ENCODE measurements at places on chromosomes 5 and 9.

GRCh38 chr9:78533500-78533899 lies 236.6 kb downstream of the PSAT1 start:
- no peak for DNase-seq

GRCh38 chr9:76707510-76707909 lies 56.7 kb upstream of the PCA3 start:
- no peak for DNase-seq

- DNase-seq: no peak
Observed at GRCh38 chr5:162657076-162657475, 589.5 kb downstream of the GABRG2 start.

DNA sequence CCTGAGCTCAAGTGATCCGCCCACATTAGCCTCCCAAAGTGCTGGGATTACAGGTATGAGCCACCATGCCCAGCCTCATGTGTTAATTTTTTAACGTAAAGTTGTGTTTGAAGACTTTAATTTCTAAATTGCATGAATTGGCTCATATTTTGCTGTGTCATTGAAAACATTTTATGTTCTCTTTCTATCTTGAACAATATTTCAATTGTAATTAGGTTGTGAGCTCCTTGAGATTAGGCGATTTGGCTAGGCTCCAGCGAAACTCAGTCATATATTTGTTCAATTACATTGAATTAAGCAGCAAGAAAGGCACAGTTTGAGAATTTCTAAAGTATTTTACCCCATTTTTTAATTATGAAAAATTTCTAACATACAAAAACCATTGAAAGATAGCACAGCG lies 34.0 kb downstream of the GAPVD1 start:
- DNase-seq: no peak

DNA sequence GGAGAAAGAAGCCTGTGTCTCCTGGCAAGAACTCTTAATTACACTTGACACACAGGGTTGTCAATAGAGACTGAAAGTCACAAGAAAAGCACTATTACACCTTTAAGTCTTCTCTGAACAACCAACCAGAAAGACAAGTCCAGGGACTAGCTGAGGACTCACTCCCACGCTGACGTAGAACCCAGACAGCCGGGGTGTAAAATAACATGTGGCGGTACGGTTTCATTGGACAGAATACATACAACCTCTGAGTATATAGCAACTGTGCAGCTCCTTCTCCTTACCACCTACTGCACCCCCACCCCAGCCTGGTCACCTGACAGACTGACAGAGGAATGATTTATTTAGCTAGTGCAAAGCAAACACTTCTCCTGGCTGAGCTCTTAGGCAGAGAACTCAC lies 103.4 kb upstream of the RASEF start:
- DNase-seq: no peak

- no peak for DNase-seq
Observed at GRCh38 chr5:127008300-127008975, 21.9 kb downstream of the MARCHF3 start.

- no peak for DNase-seq
Observed at GRCh38 chr5:76229900-76230299, 146.7 kb downstream of the SV2C start.

- DNase-seq: no peak
Observed at GRCh38 chr9:113533335-113534225, 70.1 kb downstream of the RGS3 start.

DNA sequence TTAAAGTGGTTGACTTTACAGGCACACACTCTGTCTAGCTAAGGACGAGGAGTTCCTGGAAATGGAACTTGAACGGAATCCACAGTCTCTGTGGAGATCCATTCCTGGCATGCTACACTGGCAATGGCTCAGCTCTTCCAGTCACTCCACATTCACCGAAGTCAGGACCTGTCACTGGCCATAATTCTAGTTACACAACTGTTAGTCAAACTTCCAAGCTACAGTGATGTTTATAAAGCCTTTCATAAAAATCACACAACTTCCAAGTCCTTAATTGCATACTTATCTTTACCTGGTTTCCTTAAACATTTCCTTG lies 15.7 kb downstream of the CDC14B start:
- DNase-seq: no peak

GRCh38 chr9:79023134-79023580 lies 548.6 kb upstream of the TLE4 start:
- no peak for DNase-seq

GRCh38 chr9:30039712-30040111 lies 2344.7 kb upstream of the ACO1 start:
- DNase-seq: no peak

GRCh38 chr9:105708405-105708804 lies 14.1 kb downstream of the TMEM38B start:
- no peak for DNase-seq

GRCh38 chr5:77629509-77630113 lies 8.9 kb downstream of the OTP start:
- no peak for DNase-seq

- no peak for DNase-seq
Observed at GRCh38 chr9:35277628-35278359, 116.0 kb downstream of the UNC13B start.

GRCh38 chr9:129814432-129815223 lies 9.3 kb downstream of the TOR1A start:
- no peak for DNase-seq

GRCh38 chr5:55603922-55604321 lies 69.2 kb upstream of the PLPP1 start:
- DNase-seq: no peak

DNA sequence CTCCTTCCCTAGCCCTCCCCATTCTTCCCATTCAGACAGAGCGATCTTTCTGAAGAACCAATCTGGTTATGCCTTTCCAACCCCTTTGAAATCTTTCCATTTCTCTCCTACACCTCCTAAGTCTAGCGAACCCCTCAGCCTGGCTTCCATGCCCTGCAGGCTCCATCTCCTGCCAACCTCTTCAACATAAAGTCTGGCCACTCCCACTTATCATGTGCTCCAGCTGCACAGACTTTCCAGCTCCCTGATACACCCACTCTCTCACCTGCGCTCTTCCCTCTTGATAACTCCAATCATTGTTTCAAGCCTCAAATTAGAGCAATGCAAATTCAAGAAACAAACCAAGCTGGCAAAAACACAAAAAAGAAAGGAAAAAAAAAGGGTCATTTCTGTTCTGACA lies 3.8 kb upstream of the ORM1 start:
- DNase-seq: no peak

- no peak for DNase-seq
Observed at GRCh38 chr5:104998572-104998971, 1436.0 kb upstream of the NUDT12 start.

DNA sequence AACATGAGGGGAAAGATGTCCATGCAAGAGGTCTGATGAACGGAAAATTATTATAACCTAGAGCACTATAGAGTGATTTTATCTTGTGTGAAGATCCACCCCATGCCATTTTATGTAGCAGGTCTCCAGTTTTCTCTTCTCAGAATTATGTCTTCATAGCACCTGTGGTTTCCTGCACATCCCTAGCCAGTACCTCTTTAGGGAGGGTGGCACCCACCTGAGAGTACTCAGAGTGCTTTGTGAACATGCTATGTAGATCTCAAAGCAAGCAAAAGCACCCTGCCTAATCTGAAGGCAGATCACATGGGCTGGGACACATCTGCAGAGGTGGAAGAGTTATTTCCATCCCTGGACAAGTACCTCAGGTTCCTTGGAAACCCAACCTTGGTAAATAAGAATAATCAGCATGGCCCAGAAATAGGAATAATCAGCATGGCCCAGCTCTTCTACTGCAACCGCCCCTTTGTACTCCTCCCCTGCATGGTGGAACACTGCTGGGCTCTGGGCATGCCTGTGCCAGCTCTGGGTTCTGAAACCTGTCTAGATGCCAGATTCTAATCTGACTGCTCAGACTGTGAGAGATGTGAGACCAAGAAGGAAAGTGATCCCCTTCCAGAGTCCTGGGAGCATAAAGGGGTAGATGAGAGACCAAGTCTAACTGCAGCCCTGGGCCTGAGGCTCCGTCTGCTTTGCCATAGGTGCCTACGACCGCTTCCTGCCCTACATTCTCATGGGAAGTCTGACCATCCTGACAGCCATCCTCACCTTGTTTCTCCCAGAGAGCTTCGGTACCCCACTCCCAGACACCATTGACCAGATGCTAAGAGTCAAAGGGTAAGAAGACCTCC lies 23.7 kb downstream of the SLC22A5 start:
- DNase-seq: no peak

GRCh38 chr5:61268871-61269270 lies 63.2 kb upstream of the ZSWIM6 start:
- no peak for DNase-seq

DNA sequence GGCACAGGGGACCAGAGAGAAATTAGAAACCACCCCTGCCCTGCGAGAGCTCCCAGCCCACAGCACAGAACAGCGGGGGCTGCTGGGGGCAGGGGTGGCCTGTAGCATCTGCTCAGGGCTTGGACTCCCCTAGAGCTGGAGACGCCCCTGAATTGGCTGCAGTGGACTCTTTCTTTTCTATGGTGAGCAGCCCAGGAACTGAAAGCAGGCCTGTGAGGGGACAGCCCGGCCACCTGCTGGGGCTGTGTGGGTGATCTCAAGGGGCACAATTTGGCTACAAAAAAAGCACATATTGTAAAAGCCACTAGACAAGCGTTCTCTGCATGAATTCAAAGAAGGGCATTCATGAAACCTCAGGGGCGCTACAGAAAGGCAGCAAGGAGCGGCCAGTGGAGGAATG lies 57.5 kb upstream of the ICE1 start:
- DNase-seq: no peak

- DNase-seq: no peak
Observed at GRCh38 chr9:16105168-16106020, 552.6 kb downstream of the CCDC171 start.

DNA sequence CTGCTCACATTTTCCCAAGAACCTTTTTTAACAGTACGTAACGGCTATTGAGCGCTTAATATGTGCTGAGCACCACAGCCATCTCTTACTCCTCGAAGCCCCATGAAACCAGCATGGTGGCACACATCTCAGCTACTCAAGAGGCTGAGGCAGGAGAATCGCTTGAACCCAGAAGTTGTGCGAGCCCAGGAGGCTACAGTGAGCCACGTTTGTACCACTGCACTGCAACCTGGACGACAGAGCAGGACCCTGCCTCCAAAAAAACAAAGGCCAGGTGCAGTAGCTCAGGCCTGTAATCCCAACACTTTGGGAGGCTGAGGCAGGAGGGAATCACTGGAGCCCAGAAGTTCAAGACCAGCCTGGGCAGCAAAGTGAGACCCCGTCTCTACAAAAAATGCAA lies 28.2 kb downstream of the AQP7 start:
- DNase-seq: no peak

- no peak for DNase-seq
Observed at GRCh38 chr5:160269017-160269416, 39.7 kb downstream of the FABP6 start.

GRCh38 chr9:121858788-121859187 lies 207.4 kb downstream of the DAB2IP start:
- no peak for DNase-seq

GRCh38 chr5:56698463-56699381 lies 116.6 kb upstream of the MAP3K1 start:
- DNase-seq: no peak

- no peak for DNase-seq
Observed at GRCh38 chr9:38226491-38226951, 157.5 kb upstream of the SHB start.

GRCh38 chr5:126499853-126500342 lies 76.7 kb downstream of the GRAMD2B start:
- no peak for DNase-seq

GRCh38 chr5:88886252-88886651 lies 3.3 kb upstream of the MEF2C start:
- DNase-seq: no peak

GRCh38 chr5:109192555-109193281 lies 217.1 kb downstream of the PJA2 start:
- DNase-seq: no peak

- no peak for DNase-seq
Observed at GRCh38 chr9:32867601-32868204, 84.4 kb downstream of the TMEM215 start.

DNA sequence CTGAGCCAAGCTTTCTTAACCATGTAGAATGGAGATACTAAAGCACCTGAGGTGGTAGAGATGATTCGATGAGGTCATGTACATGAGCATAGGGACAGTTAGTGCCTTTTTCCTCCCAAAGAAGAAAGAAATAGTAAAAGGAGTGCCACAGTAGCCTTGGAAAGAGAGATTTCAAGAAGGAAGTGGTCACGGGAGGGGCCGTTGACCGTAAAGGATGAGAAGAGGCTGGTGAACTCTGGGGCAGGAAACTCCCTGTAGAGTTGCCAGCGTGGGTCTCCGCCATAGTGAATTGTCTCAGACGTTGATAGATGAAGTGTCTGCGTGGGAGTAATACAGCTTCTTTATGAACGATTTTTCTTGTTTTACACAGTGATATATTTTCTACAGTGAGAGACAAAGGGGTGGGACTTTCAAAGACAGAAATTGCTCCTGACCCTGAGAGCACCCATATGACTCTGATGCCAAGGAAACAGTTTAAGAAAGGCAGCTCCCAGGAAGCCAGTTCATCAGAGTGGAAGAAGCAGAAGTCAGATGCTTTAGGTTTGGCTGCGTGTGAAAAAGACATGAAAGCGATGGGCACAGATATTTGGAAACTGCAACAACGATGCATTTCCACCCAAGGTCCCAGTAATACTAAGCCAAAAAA lies 41.3 kb downstream of the UGCG start:
- peak; percentile 9 for DNase-seq

DNA sequence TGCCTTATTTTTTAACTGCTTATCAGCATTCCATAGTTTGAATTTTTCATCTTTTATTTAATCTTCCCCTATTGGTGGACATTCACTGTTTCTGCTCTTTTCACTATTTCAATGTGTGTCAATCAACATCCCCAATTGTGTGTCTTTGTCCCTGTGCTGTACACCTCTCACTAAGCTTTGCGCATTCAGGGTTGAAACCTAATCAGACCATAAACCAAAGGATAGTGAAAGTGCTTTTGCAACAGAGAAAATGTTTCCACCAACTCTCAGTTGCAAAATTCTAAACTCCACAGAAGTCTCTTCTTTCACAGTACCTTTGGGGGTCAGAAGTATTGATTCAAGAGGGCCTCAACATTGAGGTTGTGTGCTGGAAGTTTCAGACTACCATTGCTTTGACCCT lies 127.1 kb upstream of the SAP30L start:
- no peak for DNase-seq

DNA sequence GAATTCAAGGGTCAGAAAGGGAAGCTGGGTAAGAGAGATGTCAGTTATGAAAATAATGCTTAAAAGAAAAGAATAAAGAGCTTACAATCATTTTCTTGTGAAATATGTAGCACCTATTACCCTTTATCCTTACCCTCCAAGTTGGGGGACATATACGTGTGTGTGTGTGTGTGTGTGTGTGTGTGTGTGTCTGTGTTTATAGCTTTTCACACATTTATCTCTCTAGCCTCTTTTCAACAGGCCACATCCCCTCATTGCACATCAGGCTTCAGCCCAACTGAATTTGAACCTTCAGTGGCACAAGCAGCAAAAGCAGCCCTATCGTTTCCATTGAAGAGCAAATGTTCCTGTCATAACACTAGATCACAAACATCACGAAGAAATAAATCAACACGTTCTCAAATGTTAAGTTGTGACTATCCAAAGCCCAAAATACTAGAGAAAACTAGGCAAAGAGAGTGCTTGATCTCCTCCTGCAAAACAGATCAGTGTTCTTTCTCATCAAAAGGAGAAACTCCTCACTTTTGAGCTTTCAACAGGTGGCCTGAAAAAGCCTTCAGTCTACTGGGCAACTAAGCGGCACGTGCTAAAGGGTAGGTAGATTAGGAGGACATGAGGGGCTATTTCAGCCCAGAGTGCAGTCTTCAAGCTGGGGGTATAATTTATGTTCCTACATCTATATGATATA lies 416.4 kb downstream of the EFNA5 start:
- DNase-seq: no peak

- no peak for DNase-seq
Observed at GRCh38 chr9:124392871-124393460, 22.3 kb downstream of the PSMB7 start.
